Spinal cord (tissue), 10 donors: ENCODE measurements at places on chromosomes 7 and 10. TPM values are rescaled to one million over a fixed set of nuclear protein-coding genes. Genes with fewer than 3 reads are reported as not detected.
A peak's percentile ranks its signal among the peaks of the same experiment; 100 is the strongest.

GRCh38 chr7:95684037-95684436 is 87.7 kb upstream of the PDK4 start:
- peak; percentile 17 for DNase-seq

- DNase-seq, result no peak
Observed at GRCh38 chr10:126009650-126010049, 113.3 kb downstream of the FANK1 start.

DNA sequence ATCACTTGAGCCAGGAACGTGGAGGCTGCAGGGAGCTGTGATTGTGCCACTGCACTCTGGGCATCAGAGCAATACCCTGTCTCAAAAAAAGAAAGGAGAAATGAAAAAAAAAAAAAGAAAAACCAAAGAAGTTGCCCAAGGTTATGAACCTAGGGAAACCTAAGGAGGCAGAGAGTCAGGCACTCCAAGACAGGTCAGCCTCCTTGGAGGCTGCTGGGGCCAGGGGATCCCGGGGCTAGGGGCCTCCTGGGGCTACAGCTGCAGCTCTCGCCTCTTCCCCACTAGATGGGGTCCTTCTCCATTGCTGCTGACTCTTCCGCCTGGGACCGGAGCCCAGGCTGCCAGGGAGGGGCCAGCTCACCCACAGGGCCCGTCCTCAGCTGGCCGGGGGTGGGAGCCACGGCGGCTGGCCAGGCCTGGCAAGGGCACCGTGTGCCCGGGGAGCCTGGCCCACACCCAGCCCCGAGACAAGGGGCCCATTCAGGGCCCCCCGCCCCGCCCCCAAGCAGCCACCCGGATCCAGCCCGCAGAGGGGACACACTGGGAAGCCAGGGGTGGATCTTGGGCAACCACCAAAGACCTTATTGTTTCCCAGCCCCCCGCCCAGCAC is 1.7 kb upstream of the SPACDR start:
- peak; percentile 96 for DNase-seq

DNA sequence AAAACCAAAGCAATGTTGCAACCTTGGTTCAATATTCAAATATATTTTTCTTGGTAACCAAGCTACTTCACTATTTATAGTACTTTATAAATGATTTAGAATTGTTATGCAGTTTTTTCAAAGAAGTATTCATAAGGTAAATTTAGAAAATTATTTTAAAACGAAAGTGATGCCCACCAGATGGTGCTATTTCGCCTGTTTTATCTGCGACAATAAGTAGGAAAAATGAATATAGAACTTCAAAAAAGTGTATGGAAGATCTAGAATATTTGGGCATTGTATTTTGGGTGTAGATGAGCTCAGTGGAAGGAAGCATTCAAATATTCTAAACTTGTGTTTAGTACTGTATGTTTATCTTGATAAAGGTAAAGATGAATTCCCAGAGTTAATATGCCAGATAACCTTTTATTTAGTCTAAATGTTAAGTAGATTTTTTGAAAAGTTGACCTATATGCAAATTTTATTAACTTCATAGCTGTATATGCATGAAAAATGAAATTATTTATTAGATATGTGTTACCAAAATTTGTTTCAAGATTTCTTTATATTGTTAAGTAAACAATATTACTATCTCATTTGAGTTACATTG is 93.2 kb downstream of the ADK start:
- peak; percentile 31 for DNase-seq

DNA sequence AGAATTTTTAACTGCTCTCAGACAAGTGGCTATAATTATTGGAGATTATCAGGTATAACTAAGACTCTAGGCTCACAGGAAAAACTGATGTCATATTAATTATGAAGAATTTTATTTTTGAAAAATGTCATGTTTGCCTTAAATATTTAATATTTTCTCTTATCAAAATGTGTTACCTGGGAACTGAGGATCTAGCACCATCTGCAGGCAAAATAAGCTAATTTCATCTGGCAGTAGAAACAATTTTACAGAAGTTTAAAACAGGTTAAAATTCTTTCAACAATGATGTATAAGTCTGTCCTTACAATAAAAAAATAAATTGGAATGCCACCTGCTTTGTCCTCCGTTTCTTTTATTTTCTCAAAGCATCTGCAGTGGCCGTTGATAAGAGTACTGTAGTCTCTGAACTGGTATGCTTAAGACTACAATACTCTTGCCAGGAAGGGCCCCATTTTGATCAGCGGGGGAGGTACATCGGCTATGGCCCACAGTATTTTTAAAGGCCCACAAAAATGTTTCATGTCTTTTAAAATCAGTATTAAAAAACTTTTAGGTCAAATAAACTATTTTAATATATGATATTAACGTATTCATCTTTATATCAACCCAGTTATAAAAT is 81.3 kb downstream of the VWDE start:
- peak; percentile 79 for DNase-seq

GRCh38 chr7:69295977-69296376 is 302.3 kb upstream of the AUTS2 start:
- DNase-seq, result no peak

DNA sequence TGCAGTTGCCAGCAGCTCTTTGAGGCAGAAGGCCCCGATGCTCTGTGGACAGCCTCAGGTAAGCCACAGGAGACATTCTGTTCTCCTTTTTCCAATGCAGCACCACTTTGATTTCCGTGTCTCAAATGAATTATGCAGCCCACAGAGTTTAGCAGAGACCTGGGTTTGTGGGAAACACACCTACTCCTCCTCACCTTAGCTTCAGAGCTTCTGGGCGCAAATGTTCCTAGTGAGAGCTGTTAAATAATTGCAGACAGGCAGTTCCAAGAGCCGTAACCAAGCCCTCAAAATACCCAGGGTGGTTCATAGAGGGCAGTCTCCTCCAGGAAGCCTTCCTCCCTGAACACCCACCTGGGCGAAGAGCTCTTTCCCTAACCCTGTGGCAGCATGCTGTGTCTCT is 69.2 kb upstream of the AGK start:
- DNase-seq, result no peak

- DNase-seq, result no peak
Observed at GRCh38 chr7:142941541-142941940, 2.3 kb downstream of the LLCFC1 start.

DNA sequence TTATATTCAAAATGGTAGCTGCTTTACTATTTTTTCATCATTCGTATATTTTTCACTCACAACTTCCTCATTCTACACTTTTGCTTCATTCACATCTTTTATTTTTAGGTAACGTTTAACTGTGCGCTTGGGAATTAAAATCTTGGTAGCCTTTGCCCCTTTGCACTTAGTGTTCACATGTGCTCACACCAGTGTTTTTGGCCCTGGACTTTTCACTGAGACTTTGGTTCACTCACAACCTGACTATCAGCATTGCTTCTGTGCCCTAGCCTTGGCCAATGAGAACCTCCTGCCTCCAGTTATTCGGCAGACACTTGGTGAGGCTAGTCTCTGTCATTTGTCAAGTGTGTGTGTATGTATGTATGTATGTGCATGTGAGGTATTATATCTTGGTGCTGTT is 596.9 kb downstream of the SORCS1 start:
- no peak for DNase-seq

DNA sequence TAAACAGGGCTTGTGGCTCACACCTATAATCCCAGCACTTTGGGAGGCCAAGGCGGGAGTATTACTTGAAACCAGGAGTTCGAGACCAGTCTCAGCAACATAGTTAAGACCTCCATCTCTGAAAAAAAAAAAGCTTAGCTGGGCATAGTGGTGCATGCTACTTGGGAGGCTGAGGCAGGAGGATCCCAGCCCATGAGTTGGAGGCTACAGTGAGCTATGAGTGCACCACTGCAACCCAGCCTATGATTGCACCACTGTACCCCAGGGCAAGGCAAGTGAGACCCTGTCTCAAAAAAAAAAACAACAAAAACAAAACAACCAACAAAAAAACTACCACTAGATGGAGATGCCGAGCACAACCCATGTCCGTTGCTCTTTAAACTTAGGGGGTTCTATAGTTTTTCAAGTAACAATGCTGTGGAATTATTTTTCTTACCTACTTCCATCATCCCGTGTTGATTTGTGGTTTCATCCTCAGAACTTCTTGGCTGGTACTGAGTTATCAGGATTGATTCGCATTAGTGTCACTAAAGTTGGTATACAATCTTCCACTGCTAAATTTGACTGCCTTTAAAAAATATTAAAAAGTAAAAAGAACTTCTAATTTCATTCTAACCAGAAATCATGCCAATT is 12.2 kb upstream of the REPIN1 start:
- peak; percentile 66 for DNase-seq

- DNase-seq, result no peak
Observed at GRCh38 chr7:113915956-113916355, 2.9 kb downstream of the PPP1R3A start.

DNA sequence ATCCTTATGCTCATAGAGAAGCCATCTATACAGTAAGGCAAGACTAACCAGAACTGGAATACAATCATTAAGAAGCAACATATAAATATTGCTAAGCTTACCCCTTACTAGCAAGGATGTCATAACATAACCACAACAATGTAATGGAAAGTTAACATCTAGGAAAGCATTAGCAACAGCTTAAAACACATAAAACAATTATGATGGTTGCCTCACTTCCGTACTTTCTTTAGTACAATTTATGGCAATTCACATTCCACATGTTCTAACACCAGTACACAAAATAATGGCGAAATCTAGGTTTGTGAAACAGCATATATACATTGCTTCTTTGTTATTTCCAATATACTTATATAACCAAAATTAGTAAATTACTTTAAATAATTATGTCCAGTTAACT is 195.0 kb downstream of the AHR start:
- DNase-seq, result no peak

DNA sequence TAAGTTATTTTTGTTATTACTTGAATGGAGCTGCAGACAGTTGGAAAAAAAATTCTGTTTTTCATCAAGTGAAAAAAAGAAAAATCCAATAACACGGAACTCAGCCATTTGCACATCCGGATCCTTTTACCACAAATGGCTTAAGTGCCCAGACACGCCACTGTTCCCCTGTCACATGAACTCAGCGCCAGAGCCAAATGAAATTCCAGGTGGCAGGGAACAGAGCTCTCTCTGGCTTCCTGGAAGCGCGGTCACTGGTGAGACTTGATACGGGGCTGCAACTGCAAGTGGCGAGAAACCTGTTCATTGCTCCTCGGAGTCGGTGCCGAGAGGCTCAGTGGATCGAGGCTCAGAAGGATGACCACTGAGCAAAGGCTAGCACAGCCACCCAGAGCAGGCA is 60.8 kb upstream of the NPTX2 start:
- DNase-seq, result no peak

GRCh38 chr7:66905689-66906088 is 15.3 kb upstream of the TMEM248 start:
- DNase-seq, result no peak

FMC1 gene
- 16.7 TPM for total RNA-seq

MAGI2 gene
- 61.3 TPM for total RNA-seq

TMEM140 gene
- total RNA-seq, result 3.4 TPM

ACTL6B gene
- total RNA-seq, result 16.5 TPM

LIPF gene
- not detected for total RNA-seq

GDF2 gene
- total RNA-seq, result not detected

NEUROG3 gene
- not detected for total RNA-seq

HOXA6 gene
- total RNA-seq, result 20.5 TPM

OPN1SW gene
- total RNA-seq, result not detected
